Psoas muscle (tissue), 8 donors: ENCODE measurements at places on chromosomes 11 and 22. TPM values are rescaled to one million over a fixed set of nuclear protein-coding genes. Genes with fewer than 3 reads are reported as not detected.

The CECR2 gene
- 1.7 TPM for polyA plus RNA-seq

The OR2AT4 gene
- polyA plus RNA-seq = not detected

- DNase-seq = no peak
Observed at GRCh38 chr11:45252877-45253276, 33.3 kb downstream of the SYT13 start.

- DNase-seq = no peak
Observed at GRCh38 chr22:36578619-36579018, 49.7 kb upstream of the EIF3D start.

DNA sequence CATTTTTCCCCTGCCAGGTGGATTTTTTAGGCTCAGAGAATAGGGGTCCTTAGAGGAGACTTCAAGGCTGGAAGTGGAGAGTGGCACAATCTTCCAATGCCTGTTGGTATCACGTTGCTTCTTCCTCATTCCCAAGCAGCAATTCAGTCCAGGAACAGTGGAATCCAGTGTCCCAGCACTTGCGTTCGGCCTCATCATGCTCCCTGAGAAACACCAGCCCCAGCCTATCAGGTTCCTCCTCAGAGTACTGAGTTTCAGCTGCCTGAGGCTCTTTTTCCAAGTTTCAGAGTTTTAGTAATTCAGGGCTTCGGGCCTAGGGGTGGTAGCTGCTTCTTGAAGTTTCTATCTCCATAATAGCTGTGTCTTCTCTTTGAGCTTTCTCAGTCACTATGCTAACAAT is 31.9 kb upstream of the NRGN start:
- no peak for DNase-seq

GRCh38 chr11:112156956-112157766 is 6.7 kb downstream of the IL18 start:
- no peak for DNase-seq

DNA sequence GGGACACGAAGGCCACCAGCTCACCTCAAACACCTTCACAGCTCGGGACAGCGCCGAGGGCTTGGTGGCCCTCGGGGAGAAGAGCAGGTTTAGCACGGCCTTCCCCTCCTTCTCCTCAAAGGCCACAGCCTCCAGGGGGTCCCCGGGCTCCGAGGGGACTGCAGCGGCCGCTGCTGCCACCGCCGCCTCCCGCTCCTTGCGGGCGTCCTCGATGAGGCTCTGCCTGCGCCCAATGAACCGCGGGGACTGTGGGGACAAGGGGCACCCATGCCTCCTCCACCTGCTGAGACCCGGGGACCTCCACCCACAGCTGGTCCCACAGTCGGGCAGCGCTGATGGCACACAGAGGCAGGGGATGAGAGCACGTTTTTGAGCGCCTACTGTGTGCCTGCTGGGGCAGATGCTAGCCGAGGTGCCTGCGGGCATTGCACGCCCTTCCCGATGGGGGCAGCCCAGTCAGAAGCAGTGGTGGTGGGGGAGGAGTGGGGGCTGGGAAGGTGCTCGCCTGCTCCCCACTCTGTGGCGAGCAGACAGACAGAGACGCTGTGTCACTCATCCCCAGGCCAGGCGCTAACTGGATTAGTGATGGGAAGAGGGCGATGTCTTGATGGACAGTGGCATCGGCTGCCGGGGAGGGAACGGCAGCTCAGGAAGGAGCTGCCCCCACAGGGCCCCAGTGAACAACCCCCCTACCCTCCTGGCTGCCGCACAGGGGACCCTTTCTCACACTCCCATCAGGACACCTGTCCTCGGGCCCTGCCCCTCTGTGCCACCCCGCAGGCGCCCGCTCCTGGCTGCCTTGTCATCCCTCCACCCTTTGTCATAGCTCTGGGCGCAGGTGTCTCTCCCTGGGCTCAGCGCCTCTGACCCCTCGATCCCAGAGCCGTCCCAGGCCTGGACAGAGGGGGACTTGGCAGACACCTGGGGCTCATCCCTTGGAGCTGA is 1.7 kb downstream of the TH start:
- DNase-seq = no peak
